ENCODE measurements at places on chromosomes 7 and 10. TPM values are rescaled to one million over a fixed set of nuclear protein-coding genes. Genes with fewer than 3 reads are reported as not detected.

The TFEC gene
- not detected for total RNA-seq

DNA sequence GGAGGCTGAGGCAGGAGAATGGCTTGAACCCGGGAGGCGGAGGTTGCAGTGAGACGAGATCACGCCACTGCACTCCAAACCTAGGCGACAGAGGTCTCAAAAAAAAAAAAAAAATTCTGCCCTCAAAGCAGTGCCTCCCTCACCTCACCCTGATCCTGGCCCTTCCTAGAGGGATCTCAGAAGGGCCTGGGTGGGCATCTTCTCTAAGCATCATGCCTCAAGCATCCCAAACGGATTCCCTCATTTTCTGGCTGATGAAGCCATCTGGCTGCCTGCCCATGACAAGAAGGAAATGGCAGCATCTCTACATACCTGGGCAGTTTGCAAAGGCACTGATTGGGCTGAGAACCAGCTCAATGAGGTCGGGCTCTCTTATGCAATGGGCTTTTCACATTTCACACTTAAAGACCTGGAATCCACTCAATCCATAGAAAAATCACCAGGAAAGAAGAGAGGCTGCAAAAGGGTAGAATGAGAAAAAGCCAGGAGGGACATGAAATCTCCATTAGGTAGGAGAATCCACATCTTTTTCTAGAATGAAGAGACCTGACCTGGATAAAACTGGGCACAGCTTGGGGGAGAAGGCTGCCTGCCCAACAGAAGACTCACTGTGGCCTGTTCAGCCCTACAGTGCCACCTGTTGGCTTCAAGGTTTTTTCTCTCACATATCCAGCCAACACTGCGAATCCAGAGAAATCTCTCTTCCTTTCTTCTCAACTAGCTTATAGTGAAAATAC lies 48.1 kb downstream of the PDLIM1 start:
- peak; percentile 79 for DNase-seq

The TMEM178B gene
- 6.8 TPM for total RNA-seq

DNA sequence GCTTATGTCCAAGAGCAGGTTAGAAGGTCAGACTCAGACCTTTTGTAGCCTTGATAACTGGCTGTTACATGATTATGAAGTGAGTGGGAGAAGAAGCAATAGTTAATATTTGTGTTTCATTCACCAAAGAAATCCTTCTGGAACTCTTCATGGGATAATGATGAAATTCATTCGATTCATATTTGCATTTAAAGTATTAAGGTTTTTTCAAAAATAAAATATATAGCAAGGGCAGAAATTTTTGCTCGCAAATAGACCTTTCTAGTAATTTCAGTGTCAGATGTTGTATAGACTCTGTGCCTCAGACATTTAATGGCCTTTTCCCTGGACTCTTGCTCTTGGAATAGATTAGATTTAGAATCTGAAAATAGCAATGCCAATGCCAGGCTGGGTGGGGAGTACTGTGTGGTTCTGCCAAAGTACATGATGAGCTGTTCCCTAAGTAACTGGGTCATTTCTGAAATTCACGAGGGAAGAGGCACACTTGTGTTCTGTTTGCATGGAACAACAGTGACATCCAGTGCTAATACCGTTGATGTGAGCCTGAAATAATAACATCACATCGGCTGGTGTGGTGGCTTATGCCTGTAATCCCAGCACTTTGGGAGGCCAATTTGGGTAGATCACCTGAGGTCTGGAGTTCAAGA lies 119.2 kb downstream of the MBL2 start:
- peak; percentile 46 for DNase-seq

- DNase-seq = no peak
Observed at GRCh38 chr10:88182601-88182930, 319.1 kb downstream of the PTEN start.

The RINT1 gene
- 19.1 TPM for total RNA-seq
